ENCODE measurements at places on chromosomes 12 and 14.

GRCh38 chr12:54392485-54393206 is 8.1 kb upstream of the ZNF385A start:
- no peak for DNase-seq

GRCh38 chr12:47821346-47821706 is 1.6 kb upstream of the HDAC7 start:
- DNase-seq: no peak

- peak; percentile 76 for DNase-seq
Measured at GRCh38 chr12:1594006-1594260, 448 bp downstream of the FBXL14 start.

- DNase-seq: no peak
Measured at GRCh38 chr12:131897875-131898274, 3.5 kb downstream of the ULK1 start.

DNA sequence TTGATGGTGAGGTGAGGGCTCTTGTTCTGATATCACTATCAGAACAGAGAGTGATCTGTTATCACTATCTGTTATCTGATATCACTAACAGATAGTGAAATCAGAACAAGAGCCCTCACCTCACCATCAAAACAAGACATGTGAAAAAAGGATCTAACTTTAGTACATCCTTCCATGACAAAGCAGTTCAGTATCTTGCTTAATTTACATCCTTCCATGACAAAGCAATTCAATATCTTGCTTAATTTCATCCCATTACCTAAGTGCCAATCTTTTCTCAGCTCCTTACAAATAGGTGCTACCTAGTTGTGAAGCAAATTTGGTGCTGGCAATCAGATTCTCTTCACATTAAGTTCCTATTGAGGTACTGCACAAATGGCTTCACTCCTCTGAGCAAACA is 1865.6 kb upstream of the FLRT2 start:
- DNase-seq: no peak

- DNase-seq: no peak
Measured at GRCh38 chr14:61638595-61639387, 56.5 kb upstream of the HIF1A start.

- DNase-seq: no peak
Measured at GRCh38 chr12:18066666-18067065, 23.3 kb downstream of the RERGL start.

DNA sequence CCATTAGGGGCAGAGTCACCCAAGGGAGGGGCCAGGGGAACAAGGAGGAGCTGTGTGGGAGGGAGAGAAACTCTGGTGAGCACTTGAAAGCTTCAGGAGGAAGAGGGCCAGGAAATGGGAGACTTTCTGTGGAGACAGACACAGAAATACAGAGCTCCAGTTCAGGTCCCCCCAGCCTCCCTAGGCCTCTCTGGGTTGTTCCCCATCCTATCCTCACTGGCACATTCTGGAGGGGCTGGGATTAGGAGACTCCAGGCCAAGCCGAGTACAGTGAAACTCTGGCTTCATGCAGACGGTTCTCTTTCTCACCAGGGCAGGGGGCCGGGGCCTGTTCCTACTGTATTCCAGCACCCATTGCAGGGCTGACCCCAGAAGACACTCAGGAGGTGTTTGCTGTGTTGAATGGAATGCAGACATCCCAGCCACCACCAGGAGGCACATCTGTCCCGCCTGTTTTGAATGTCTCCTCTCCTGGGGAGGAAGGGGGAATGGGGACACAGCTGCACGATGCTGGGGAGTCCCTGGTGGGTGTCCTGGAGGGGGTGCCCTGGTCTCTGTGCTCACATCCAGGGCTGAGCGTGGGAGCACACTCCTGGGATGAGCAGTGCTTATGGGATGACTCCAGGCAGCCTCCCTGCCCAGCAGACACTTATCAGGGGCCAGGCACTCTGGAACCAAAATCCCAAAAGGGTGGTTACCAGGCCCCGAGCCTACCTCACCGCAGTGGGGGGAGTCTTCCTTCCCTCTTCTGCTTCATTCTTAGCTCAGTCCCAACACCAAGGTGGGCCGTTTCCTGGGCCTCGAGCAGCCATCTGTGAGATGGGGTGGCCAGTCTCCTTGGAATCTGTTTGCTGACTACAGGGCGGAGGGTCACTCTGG is 5.5 kb upstream of the KRT84 start:
- peak; percentile 15 for DNase-seq

DNA sequence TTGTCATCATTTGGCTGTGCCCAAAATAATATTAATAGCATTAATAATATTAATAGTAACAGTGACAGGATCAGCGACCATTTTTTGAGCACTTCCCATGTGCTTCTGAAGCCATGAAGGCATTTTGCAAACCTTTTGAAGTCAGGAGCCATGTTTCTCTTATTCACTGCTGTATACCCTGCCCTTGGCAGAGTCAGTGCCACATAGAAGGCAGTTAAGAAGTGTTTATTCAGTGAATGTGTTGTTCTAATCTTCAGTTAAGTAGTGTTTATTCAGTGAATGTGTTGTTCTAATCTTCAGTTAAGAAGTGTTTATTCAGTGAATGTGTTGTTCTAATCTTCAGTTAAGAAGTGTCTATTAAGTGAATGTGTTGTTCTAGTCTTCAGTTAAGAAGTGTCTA is 319.7 kb upstream of the NAV3 start:
- DNase-seq: no peak

Measured in MM.1S (cell line).